CD4-positive, alpha-beta memory T cell (primary cell): ENCODE measurements at places on chromosomes 11 and 22.

- no peak for DNase-seq
These were observed 955.7 kb downstream of the DLG2 start for GRCh38 chr11:84671325-84671999.

- DNase-seq, result no peak
These were observed 59.6 kb downstream of the MAPK1 start for GRCh38 chr22:21807544-21808529.

DNA sequence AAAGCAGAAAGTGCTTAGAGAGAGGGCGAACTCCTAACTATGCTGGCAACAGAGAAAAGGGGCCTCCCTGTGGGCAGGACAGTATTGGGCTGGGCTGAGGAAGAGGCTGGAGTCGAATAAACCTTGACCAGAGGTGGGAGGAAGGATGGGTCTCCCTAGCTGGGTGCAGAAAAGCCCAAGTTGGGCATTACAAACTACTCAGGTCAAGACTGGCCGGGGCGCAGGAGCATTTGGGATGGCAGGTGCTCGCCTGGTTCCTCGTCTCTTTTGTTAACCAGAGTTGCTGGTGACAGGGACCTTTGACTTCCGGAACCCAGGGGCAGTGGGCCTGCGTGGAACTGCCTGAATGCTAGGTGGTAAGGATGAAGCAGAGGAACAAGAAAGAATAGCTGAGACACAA, 80.3 kb upstream of the SHISAL1 start:
- no peak for DNase-seq

DNA sequence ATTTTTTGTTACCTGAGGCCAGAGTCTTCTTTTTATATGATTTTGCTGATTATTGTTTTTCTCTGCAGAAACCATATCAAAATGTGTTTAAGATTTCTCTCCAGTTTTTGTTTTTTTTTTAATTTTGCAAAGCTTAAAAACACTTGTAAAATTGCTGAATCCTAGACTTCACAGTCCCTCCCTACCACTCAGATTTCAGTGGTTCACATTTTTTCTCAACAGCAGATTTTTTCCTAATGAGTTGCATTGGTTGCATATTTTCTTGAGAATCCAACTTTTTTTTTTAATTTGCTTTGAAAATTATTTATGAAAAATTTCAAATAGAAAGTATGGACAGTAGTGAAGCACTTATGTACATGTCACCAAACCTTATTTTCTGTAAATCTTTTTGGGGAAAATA, 5.8 kb downstream of the ARL14EP start:
- no peak for DNase-seq
